Nephron progenitor cell (in vitro differentiated cells): ENCODE measurements at places on chromosomes 5 and 9.
A peak's percentile ranks its signal among the peaks of the same experiment; 100 is the strongest.

GRCh38 chr5:175479125-175479881, 943 bp downstream of the SFXN1 start:
- H3K4me1 ChIP-seq: peaks cover 36% of the 10 kb centered on the region
- peak overlapping the region; percentile 95 for H3K4me3 ChIP-seq
- DNase-seq: peak; percentile 10
- peaks cover 33% of the 10 kb centered on the region for H3K27me3 ChIP-seq

DNA sequence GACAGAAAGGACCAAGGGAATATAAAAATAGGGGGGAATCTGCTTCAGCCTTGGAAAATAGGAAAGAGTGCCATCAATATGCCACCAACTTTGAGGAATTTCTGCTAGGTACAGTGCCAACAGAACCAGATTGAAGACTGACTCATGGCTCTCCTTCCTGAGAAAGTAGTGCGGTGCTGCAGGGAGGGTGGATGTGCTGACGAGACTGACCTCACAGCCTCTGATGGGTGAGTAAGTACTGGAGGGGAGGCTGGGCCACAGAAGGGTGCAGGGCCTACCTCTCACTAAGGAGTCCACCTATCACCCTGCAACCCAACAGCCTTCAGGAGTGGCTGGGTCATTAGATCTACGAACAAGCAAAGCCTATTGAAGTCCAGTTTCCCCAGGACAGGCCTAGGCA, 187.6 kb downstream of the GABBR2 start:
- H3K4me3 ChIP-seq: no peak overlapping the region
- no peaks in the 10 kb centered on the region for H3K36me3 ChIP-seq
- H3K4me1 ChIP-seq: peaks cover 12% of the 10 kb centered on the region
- H3K27ac ChIP-seq: no peak overlapping the region
- H3K27me3 ChIP-seq: no peaks in the 10 kb centered on the region
- no peak for DNase-seq

DNA sequence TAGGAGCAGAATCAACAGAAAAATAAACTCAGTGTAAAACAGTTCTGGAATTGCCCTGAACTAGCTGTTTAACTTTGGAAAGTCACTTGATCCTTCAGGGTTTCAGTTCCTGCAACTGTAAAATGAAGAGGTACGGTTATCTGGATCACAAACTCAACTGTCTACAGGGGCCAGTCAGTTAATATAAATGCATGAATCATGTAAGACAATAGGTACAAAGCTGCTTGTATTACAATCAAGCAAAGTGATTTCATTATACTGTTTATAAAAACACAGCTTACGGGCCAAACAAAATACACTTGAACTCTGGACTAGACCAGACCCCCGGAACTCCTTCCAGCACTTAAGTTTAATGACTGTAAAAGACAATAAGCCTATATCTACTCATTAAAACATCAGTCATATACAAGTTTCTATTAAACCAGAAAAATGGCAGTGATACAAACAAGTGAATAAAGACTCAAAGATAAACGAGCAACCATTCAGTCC, 73.0 kb downstream of the MRPS27 start:
- peaks cover 5% of the 10 kb centered on the region for H3K36me3 ChIP-seq
- no peak overlapping the region for H3K27ac ChIP-seq
- H3K4me1 ChIP-seq: peaks cover 47% of the 10 kb centered on the region
- no peaks in the 10 kb centered on the region for H3K27me3 ChIP-seq
- DNase-seq: no peak
- H3K4me3 ChIP-seq: no peak overlapping the region

DNA sequence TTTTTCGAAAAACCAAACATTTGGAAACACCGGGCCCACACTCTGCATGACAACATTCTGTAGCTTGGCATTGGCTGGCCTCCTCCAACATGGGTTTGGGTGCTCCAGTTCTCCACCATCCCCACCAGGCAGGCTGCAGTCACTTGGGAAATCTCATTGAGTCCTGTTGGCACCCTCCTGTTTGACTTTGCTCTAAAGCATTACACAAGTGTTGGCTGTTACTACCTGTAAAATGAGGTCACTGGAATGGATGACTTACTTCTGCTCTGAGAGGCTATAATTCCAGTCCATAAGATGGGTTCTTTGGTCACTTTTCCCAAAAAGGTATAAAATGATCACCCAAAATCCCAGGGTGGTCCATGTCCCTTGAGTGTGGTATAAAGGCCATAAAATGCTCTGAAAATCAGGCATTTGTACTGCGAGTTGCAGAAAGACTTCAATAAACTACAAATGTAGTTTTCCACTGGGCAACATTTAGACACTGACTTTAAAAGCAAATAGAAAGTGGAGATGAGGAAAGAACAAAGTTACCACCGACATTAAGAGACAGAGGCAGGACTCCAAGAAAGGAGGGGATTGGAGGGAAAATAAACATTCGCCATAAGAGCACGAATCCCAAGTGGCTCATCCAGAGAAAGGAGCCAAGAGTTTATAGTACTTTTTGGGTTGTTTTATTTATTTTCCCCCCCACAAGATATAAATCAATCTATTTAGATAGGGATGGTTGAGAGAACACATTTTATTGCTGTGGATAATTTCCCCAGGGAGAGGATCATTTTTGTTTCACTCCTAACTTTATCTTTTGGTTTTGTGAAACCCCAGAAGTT, 295.1 kb downstream of the TLE1 start:
- no peak for DNase-seq
- peaks cover 96% of the 10 kb centered on the region for H3K4me1 ChIP-seq
- peaks cover 2% of the 10 kb centered on the region for H3K36me3 ChIP-seq
- H3K27me3 ChIP-seq: peaks cover 3% of the 10 kb centered on the region

GRCh38 chr5:77663090-77663863, 24.8 kb upstream of the OTP start:
- no peaks in the 10 kb centered on the region for H3K36me3 ChIP-seq
- no peaks in the 10 kb centered on the region for H3K4me1 ChIP-seq
- H3K4me3 ChIP-seq: no peak overlapping the region
- DNase-seq: no peak

- no peak overlapping the region for H3K27ac ChIP-seq
- DNase-seq: no peak
- H3K27me3 ChIP-seq: peaks cover 3% of the 10 kb centered on the region
- no peak overlapping the region for H3K4me3 ChIP-seq
- H3K36me3 ChIP-seq: no peaks in the 10 kb centered on the region
- H3K4me1 ChIP-seq: peaks cover 26% of the 10 kb centered on the region
Measured at GRCh38 chr5:122997294-122997693, 39.2 kb downstream of the PPIC start.

DNA sequence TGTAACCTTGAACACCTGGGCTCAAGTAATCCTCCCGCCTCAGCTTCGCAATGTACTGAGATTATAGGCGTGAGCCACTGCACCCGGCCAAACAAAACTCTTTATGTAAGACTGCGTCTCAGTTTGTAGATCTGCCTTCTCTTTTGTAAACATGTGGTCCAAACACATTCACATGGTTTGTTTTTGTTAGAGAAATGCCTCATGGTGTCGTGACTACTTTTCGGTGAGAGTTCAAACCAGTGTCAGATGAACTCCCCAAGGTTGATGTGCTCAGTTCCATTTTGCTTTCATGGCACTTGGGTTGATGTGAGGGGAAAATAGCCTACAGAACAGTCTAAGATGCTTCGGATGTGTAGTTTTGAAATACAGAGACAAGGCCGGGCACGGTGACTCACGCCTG, 231.6 kb downstream of the GOLPH3 start:
- H3K4me3 ChIP-seq: no peak overlapping the region
- no peak for DNase-seq
- H3K4me1 ChIP-seq: peaks cover 17% of the 10 kb centered on the region
- H3K27ac ChIP-seq: no peak overlapping the region

- no peaks in the 10 kb centered on the region for H3K36me3 ChIP-seq
- H3K4me1 ChIP-seq: peaks cover 47% of the 10 kb centered on the region
- DNase-seq: no peak
- H3K27me3 ChIP-seq: peaks cover 21% of the 10 kb centered on the region
- H3K27ac ChIP-seq: no peak overlapping the region
Measured at GRCh38 chr5:133334796-133335639, 277.3 kb downstream of the FSTL4 start.

DNA sequence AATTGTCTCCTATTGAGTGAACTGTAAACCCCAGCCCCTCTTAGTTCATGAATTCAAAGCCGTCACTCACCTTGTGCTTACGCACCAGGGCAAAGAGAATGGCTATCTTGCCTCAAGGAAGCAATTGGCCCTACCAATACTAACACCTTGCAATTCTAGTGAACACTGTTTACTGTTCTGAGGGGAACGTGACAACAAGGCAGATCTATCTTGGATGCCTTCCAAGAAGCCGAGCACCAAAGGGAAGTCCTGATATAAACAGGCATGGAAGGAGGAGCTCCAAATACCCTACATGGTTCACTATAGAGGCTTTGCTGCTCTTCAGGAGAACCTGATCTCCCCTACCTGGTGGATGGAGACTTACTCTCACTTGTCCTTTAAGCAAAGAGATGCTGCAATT, 1.7 kb upstream of the PLPPR1 start:
- no peaks in the 10 kb centered on the region for H3K36me3 ChIP-seq
- DNase-seq: no peak
- peaks cover 66% of the 10 kb centered on the region for H3K27me3 ChIP-seq
- peak overlapping the region; percentile 91 for H3K4me3 ChIP-seq

DNA sequence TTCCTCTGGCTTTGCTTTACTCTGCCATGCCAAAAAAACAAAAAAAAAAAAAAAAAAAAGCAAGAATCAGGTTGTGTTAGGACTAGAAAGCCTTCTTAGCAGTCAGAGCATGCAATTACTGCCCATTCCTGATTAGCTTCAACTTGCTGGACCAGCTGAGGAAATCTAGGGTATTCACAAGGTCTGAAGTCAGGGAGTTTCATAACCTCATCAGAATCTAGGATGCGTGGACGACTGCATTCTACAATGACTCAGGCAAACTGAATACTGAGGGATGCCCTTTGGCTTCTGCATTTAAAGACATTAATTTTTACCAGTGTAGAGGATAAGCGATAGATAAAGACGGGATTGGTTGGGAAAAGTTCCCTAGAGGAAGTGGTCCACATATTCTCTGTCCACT, 39.2 kb upstream of the SHOC1 start:
- H3K27ac ChIP-seq: no peak overlapping the region
- no peaks in the 10 kb centered on the region for H3K4me1 ChIP-seq
- H3K27me3 ChIP-seq: peaks cover 18% of the 10 kb centered on the region
- no peak for DNase-seq

GRCh38 chr9:15389173-15389572, 33.5 kb upstream of the SNAPC3 start:
- DNase-seq: no peak
- H3K27ac ChIP-seq: no peak overlapping the region
- H3K4me1 ChIP-seq: no peaks in the 10 kb centered on the region
- H3K36me3 ChIP-seq: no peaks in the 10 kb centered on the region
- peaks cover 3% of the 10 kb centered on the region for H3K27me3 ChIP-seq
- H3K4me3 ChIP-seq: no peak overlapping the region

- H3K4me1 ChIP-seq: peaks cover 97% of the 10 kb centered on the region
- H3K4me3 ChIP-seq: no peak overlapping the region
- no peaks in the 10 kb centered on the region for H3K27me3 ChIP-seq
- H3K36me3 ChIP-seq: peaks cover 29% of the 10 kb centered on the region
- DNase-seq: no peak
Measured at GRCh38 chr5:6719896-6720560, 6.8 kb downstream of the TENT4A start.

DNA sequence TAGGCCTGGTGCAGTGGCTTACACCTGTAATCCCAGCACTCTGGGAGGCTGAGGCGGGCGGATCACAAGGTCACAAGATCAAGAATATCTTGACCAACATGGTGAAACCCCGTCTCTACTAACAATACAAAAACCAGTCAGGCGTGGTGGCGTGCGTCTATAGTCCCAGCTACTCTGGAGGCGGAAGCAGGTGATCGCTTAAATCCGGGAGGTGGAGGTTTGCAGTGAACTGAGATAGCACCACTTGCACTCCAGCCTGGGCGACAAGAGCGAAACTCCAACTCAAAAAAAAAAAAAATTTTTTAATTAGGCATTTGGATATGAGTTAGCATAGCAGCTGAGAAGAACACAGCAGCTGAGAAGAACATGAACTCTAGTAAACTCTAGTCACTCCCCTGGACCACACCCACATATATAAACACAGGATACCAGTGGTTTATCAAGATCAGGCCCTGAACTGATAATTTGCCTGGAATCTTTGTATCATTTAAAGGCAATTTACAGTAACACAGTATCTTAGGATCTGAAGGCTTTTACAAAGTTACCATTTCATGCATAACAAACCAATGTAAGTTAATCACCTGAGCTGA, 4.6 kb upstream of the UGCG start:
- H3K4me3 ChIP-seq: no peak overlapping the region
- H3K4me1 ChIP-seq: no peaks in the 10 kb centered on the region
- no peak for DNase-seq
- no peak overlapping the region for H3K27ac ChIP-seq
- H3K27me3 ChIP-seq: no peaks in the 10 kb centered on the region
- no peaks in the 10 kb centered on the region for H3K36me3 ChIP-seq

DNA sequence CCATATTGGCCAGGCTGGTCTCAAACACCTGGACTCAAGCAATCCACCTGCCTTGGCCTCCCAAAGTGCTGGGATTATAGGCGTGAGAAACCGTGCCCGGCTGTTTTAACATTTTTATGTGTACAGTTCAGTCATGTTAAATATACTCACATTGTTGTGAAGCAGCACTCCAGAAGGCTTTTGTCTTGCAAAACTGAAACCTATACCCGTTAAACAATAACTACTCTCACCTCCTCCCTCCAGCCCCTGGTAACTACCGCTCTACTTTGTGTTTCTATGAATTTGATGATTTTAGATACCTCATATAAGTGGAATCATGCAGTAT, 23.1 kb upstream of the SHB start:
- H3K36me3 ChIP-seq: no peaks in the 10 kb centered on the region
- H3K27ac ChIP-seq: no peak overlapping the region
- peaks cover 3% of the 10 kb centered on the region for H3K27me3 ChIP-seq

DNA sequence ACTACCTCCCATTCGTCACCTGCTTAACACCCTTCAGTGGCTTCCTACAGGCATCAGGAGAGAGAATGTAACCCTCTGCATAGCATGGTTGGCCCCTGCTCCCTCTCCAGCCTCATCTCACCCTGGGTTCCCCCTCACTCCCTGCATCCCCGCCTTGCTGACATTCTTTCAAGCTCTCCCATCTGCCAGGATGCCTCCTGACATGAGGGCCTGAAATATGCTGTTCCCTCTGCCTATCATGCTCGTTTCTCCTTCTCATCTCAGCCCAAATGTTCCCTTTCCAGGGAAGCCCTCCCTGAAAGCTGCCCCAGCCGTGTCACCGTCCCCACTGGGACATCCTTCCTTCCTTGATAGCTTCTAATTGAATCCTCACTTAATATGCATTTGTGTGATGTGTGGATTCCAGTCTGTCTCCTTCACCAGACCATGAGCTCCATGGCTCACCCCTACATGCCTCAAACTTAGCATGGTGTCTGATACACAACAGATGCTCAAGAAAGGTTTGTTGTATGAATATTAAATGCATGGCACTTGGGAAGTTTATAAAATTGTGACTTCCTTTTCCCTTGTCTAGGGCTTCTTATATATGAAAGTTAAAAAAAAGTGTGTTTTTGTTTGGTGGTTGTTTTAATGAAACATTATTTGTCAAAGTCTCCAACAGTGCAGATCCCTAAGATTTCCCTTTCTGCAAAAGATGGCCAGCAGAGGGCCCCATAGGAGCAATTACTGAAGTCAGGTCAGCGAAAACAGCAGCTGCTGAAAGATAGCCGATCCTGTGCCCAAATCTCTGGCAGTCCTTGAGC, 7.3 kb upstream of the C5orf58 start:
- peak overlapping the region; percentile 86 for H3K27ac ChIP-seq
- H3K27me3 ChIP-seq: peaks cover 8% of the 10 kb centered on the region
- H3K4me1 ChIP-seq: peaks cover 69% of the 10 kb centered on the region
- peak; percentile 79 for DNase-seq
